ENCODE measurements at places on chromosomes 13 and 19. TPM values are rescaled to one million over a fixed set of nuclear protein-coding genes. Genes with fewer than 3 reads are reported as not detected.

Gene GTPBP3
- 34.1 TPM for polyA plus RNA-seq

Gene CACNG6
- 0.88 TPM for polyA plus RNA-seq

Gene OXGR1
- polyA plus RNA-seq: 5.5 TPM

Gene CCDC194
- polyA plus RNA-seq: 6.7 TPM

Gene KLK2
- polyA plus RNA-seq: 0.21 TPM
